Suppressor macrophage treated with lipopolysaccharide for 1 hour (primary cell): ENCODE measurements at places on chromosomes 6 and 20.

DNA sequence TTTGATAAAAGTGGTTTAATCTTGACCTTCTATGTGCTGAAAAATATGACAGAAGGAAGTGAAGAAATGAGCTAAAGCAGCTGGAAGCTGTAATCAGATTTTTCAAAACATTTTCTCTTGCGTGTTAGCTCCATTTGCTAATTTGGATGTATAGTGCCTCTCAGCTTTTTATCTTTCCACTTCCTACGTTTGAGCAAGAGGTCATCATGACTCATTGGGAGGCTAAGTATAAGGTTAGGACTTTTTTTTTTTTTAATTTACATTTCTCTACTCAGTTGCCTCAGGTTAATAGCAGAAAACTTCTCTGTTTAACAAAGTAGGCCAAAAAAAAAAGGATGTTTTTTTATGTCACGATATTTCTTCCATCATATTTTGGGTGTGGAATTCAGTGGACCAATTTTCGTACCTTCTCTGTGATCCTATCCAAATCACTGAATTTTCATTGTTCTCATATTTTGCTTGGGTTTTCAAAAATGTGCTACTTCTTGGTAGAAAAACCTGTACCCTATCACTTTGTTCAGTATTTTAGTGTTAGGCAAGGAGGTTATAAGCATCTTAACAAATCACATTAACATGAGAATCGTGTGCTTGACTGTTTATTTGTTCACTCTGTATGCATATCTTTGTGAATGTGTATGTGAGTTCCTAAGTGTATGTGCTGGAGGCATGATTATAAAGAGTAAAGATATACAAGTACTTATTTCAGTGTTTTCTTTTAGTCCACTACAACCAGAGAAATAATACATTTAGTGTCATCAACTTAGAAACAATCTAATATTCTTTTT, 1028.3 kb upstream of the EYS start:
- DNase-seq, result no peak

GRCh38 chr20:3782597-3782996, 1.3 kb upstream of the SPEF1 start:
- no peak for DNase-seq

GRCh38 chr6:157172231-157172701, 151.1 kb downstream of the TMEM242 start:
- DNase-seq, result no peak

GRCh38 chr6:18962361-18962905, 575.3 kb downstream of the RNF144B start:
- no peak for DNase-seq

- DNase-seq, result no peak
Measured at GRCh38 chr6:138769102-138769676, 4.4 kb upstream of the CCDC28A start.

GRCh38 chr20:15917283-15917682, 656.0 kb downstream of the KIF16B start:
- no peak for DNase-seq

DNA sequence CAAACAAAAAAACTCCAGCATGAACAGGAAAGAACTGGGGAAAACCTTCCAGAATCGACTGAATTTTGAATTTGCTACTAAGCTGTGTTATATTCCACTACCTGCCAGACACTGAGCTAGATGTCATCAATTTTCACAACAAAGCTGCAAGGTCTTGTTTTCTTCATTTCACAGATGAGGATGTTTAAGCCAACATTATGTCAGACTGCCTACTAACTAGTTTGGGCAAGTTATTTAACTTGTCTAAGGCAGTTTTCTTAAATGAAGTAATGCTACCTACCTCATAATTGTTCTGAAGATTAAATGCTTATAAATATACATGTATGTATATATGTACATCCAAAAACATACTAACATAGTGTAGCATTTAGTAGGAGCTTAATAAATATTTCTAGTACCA, 144.4 kb downstream of the MMS22L start:
- DNase-seq, result no peak

GRCh38 chr6:26257272-26257671, 107.7 kb upstream of the BTN3A2 start:
- DNase-seq, result no peak

DNA sequence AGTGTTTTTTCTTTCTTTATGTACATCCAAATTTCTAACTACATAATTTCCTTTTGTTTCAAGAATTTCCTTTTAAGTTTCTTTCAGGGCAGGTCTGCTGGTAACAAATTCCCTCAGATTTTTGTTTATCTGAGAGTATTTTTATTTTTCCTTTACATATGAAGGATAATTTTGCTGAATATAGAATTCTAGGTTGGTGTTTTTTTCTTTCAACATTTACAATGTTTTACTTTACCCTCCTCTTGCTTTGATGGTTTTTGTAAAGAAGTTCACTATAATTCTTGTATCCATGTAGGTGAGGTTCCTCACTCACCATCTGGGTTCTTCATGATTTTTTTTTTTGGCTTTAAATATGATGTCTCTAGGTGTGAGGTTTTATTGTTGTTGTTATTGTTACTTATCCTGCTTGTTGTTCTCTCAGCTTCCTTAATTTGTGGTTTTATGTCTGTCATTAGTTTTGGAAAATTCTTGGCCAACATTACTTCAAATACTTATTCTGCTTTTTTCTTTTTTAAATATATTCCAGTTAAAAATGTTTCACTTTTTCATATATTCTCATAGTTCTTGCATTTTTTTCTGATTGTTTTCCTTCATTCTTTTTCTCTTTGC, 580.1 kb upstream of the CITED2 start:
- no peak for DNase-seq

GRCh38 chr6:137879299-137879698, 12.2 kb downstream of the TNFAIP3 start:
- DNase-seq, result peak; percentile 46
